Skin of body (tissue), 3 donors: ENCODE measurements at places on chromosomes 5 and 9. TPM values are rescaled to one million over a fixed set of nuclear protein-coding genes. Genes with fewer than 3 reads are reported as not detected.

The TRIM52 gene
- total RNA-seq, result 7.9 TPM

The FOXI1 gene
- total RNA-seq, result 0.10 TPM

The GTF3C4 gene
- 14.6 TPM for total RNA-seq

The PCDHGC4 gene
- total RNA-seq, result 5.3 TPM

The GPR151 gene
- total RNA-seq, result not detected

The GABRA6 gene
- not detected for total RNA-seq

GRCh38 chr5:16936150-16936988 lies at the start of gene MYO10:
Gene MYO10, minus strand, starts transcription at chr5:16936288. Its CDS starts 480 bp downstream, at chr5:16935808.
- DNase-seq, result peak; percentile 80

DNA sequence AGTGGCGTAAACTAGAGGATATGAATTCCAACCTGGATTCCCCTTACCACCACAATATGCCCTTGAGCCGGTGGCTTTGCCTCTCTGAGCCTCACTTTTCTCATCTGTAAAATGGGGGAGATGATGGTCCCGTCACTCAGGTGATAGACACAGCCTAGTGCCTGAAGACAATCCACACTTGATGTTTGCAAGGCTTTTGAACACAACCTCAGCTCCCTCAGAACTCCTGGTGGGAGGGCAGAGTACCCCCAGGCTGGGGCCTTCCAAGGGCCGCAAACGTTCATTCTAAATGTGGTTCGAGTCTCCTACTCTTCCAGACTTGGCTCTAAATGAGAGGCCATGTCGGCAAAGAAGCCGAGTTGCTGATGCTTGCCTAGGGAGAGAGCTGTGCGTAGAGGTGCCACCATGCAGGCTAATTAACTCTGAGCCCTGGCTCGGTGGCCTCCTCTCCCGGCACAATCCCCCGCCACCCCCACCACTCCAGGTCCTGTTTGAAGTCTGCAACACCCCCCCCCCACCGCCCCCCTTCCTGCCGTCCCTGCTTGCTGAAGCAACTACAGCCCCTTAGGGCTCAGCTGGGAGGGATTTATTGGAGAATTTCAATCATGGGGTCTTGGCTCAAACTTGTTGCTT lies 97.7 kb upstream of the LMX1B start:
- DNase-seq, result no peak

DNA sequence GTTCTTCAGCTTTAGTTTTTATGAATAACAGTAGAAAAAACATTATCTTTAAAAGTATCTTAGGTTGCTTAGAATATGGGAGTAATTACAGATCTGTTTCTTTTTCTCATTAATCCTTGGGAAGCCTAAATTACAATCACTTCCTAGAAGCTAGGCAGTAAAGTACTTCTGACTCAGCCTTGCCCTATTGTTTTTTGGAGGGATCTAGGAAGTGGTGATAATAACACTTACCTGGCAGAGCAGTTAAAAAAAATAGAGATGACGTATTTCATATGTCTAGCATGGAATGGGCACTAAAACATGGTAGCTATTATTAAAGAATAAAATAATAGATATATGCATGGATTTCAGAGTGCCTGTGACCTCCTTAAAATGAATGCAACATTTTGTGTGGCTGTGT lies 8.2 kb upstream of the FST start:
- DNase-seq, result no peak

- DNase-seq, result no peak
Measured at GRCh38 chr5:14467886-14468285, 113.7 kb upstream of the OTULINL start.

DNA sequence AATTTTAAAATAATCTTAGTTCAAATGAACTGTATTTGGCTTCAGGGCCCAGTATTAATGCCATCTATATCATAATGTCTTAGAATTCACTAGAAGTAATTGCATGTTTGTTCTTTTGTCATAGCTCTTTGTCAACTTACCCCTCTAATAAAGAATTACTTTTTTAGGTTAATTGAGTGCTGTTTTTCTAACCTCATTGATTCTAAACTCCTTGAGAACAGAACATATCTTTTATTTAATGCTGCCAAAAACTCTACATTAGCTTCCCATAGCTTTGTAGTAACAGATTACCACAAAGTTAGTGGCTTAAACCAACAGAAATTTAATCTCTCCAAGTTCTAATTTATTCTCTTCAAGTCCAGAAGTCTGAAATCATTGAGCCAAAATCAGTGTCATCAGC lies 242.4 kb downstream of the LURAP1L start:
- DNase-seq, result no peak

DNA sequence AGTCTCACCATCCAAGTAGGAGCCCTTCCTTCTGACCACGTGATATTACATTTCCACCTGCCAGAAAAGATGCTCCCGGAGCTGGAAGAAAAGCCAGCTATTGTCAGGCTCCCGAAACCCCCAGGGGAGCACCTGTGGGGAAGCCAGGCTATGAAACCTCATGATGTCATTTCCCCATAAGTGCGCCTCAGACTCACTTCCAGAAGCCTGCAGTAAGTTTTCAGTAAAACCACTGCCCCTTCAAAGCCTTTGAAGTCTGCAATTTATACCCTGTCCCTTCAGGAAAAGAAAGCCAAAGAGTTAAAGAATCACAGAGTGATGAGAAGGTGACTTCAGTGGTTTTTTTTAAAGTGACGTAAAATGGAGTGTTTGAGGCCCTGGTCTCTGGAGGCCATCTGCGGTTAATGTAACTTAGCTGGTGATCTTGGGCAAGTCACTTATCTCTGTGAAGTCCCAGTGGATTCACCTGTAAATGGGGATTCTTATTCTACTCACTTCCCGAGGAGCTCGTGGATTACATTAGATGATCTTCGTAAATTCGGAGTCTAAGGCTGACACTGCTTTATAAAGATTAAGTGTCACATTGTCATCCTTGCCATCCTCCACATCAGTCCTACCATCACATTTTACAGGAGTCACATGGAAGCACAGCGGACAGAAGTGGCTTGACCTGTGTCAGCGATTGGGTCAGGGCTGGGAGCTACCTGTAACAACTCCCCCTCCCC lies 2.6 kb upstream of the SEMA6A start:
- peak; percentile 5 for DNase-seq

DNA sequence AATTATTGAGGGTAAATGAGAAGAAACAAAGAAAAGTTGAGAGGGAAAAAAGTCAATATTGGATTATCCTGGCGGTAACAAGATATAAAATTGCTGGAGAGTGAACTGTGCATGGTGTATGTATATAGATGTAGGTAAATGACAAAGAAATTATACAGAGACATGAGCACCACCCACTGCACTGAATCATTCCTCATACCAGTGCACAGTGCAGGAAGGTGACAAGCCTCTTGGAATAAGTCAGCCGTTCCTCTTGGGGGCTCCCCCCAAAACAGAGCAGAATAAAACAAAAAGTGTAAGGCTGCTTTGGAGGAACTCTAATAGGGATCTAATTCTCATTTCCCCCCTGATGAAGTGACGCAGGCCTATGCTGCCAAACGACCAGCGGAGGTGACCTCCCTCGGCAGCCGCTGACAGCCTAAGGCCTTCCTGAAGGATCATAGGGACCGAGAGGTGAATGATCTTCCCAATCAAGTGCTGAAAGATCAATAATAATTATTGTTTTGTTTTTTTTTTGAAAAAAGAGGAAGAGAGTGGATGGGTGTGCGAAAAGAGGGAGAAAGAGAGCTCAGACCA lies 245.0 kb downstream of the PSAT1 start:
- no peak for DNase-seq
